ENCODE measurements at places on chromosomes 5 and 9. TPM values are rescaled to one million over a fixed set of nuclear protein-coding genes. Genes with fewer than 3 reads are reported as not detected.

GRCh38 chr9:121658166-121658565 lies 6.7 kb downstream of the DAB2IP start:
- no peak for DNase-seq

GRCh38 chr5:172837640-172838039 lies 3.6 kb downstream of the ERGIC1 start:
- DNase-seq, result peak; percentile 63

DNA sequence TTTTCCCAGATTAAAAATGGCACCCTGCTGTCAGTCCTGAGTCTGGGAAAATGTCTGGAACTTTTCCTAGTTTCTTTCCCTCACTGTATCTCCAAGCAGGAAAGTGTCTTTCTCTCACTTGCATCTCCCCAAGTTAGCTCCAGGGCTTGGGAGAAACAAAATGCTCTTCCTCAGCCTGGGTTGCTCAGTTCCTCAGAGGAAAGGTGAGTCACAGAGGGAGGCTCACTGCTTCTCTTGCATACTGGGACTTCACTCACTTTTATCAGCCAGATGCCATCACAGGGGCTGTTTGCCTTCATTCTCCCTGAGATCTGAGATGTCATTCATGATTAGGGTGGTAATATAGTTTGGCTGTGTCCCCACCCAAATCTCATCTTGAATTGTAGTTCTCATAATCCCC lies 519.9 kb downstream of the SEMA5A start:
- DNase-seq, result no peak

- DNase-seq, result no peak
Measured at GRCh38 chr5:175617447-175617846, 40.4 kb upstream of the HRH2 start.

DNA sequence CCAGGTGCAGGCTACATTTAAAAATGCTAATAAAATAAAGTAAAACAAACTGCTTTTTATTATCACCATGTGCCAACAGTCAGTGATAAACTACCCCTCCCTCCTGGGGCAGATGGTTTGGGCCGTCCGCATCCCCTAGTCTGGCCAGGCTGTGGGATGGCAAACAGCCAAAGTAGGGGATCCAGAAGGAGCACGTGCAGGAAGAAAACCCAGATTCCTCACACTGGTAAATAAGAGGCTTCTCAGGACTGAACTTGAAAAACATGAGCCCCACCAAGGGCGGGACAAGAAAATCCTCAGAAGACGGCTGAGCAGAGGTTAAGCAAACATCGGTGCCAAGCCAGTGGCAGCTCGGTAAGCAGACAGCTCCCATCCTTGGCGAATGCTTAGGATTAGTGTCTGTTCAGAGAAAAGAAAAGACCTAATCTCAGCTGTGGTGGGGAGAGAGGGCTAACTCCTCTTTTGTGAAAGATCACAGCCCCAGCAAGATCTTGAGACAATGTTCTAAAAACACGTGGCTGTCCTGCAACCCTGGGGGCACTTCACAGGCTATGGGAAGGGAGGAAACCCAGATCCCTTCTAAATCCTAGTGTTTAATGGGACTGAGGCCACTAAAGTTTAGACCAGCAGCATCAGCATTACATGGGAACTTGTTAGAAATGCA lies 46.5 kb upstream of the GDNF start:
- no peak for DNase-seq

- DNase-seq, result no peak
Measured at GRCh38 chr5:145479271-145479670, 355.9 kb downstream of the PRELID2 start.

The BRINP1 gene
- not detected for total RNA-seq

- no peak for DNase-seq
Measured at GRCh38 chr5:3278643-3279042, 317.0 kb upstream of the IRX1 start.

The GPSM1 gene
- total RNA-seq, result 5.0 TPM

The PCDHGB4 gene
- 0.11 TPM for total RNA-seq

The PCDHB7 gene
- total RNA-seq, result not detected

DNA sequence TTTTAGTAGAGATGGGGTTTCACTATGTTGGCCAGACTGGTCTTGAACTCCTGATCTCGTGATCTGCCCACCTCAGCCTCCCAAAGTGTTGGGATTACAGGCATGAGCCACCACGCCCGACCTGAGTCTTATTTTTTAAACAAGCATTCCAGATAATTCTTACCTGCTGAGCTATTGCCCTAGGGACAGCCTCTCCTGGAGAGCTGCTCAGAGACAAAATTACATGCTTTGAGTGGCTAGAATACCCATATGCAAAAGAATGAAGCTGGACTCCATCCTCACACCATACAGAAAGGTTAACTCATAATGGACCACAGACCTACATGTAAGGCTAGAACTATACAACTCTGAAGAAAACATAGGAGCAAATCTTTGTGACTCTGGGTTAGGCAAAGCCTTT lies 41.6 kb downstream of the GTF3C4 start:
- no peak for DNase-seq

- DNase-seq, result no peak
Measured at GRCh38 chr9:77251050-77251449, 73.7 kb downstream of the VPS13A start.

DNA sequence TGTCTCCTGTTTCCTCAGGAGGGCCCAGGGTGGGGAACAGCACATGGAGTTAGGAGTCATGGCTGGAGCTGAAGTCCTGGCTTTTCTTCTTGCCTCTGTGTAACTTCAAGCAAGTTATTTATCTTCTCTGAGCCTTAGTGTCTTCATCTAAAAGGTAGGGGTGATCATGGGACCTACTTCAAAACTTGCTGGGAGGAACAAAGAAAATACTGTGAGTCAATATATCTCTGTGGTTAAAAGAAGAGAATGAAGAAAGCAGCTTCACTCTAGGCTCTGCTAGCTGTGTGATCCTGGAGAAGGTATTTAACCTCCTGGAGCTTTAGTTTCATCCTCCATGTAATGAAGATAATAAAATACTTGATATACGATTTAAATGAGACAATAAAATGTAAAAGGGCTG lies 26.5 kb downstream of the AFAP1L1 start:
- no peak for DNase-seq

The LCN2 gene
- not detected for total RNA-seq

The TLX3 gene
- total RNA-seq, result not detected

The PHF24 gene
- not detected for total RNA-seq

The SKP2 gene
- 49.2 TPM for total RNA-seq

GRCh38 chr9:4489919-4490704 lies at the start of gene SLC1A1:
TSS of gene SLC1A1 (plus strand) at chr9:4490468. CDS start at chr9:4490680, 212 bp downstream.
- DNase-seq, result peak; percentile 53

The ADAMTS19 gene
- not detected for total RNA-seq

DNA sequence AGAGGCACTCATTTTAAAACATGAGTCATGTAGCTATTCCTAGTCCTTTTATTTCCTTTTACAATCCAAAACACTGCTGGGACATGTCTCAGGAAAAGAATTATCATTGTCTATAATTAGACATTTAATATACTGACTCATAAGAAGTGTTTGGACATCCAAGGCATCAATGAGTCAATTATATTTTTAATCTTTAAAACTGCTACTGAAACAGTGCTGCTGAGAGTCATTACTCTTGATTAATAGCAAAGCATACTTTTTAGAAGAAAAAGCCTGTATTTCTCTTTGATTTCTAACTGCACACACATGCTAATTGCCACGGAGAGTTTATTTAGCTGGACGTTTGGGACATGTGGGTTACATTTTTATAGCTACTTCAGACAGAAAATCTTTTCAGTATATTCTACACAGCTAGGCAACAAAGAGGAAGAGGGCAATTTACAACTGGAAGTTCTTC lies 1249.0 kb upstream of the CDH18 start:
- DNase-seq, result no peak

GRCh38 chr9:36063804-36064447 lies 27.2 kb downstream of the RECK start:
- no peak for DNase-seq

The FOXE1 gene
- not detected for total RNA-seq

The NR4A3 gene
- 1.2 TPM for total RNA-seq

The PROB1 gene
- 4.1 TPM for total RNA-seq

- no peak for DNase-seq
Measured at GRCh38 chr5:145991044-145991575, 54.7 kb downstream of the SH3RF2 start.

DNA sequence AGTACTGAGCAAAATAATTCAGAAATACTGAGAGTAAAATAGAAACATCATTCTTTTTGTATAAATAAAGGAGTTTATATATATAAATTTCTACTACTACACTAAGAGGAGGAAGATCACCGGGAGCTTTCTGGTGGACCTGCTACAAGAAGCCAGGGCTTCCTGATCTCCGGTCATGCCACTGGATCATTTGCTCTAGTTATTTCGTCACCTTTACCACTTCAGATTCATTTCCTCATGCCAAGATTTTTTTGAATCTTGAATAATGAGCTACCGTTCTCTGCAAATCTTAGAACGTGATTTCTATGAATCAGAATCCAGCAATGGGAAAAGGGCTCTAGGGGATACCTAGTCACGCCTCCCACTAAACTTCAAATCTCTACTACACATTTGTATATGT lies 51.9 kb upstream of the TBC1D9B start:
- DNase-seq, result no peak

- peak; percentile 15 for DNase-seq
Measured at GRCh38 chr5:179269781-179270543, 75.3 kb downstream of the ADAMTS2 start.

DNA sequence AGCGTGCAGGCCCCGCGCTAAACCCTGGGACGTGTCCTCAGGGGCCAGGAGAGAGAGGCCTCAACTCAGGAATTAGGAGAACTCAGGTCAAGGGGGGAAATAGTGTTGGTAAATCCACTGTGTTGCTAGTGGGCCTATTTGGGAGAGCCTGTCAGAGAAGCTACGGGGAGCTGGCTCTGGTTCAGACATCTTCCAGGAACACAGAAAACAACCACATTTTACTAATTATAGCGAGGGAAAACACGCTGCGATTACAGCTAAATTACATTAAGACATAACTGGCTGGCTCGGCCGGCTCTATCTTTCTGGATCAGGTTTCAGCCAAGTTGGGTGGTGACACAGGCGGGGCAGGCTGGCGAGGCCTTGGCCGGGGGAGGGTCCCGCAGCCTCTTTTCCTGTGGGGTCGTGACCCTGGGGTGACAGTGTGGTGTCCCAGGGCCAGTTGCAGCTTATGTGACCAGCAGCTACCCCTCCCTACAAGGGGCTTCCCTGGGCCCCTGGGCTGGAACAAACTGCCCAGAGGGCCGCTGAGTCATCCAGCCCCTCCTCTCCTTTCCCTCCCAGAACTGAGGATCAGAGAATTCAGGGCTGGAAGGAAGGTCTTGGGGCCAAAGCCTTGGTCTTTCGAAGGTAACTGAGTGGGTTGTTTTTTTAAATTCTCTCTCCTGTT lies 75.1 kb downstream of the FGF18 start:
- DNase-seq, result no peak

The FAXDC2 gene
- total RNA-seq, result not detected

GRCh38 chr9:95137587-95138145 lies 179.8 kb downstream of the FANCC start:
- no peak for DNase-seq

DNA sequence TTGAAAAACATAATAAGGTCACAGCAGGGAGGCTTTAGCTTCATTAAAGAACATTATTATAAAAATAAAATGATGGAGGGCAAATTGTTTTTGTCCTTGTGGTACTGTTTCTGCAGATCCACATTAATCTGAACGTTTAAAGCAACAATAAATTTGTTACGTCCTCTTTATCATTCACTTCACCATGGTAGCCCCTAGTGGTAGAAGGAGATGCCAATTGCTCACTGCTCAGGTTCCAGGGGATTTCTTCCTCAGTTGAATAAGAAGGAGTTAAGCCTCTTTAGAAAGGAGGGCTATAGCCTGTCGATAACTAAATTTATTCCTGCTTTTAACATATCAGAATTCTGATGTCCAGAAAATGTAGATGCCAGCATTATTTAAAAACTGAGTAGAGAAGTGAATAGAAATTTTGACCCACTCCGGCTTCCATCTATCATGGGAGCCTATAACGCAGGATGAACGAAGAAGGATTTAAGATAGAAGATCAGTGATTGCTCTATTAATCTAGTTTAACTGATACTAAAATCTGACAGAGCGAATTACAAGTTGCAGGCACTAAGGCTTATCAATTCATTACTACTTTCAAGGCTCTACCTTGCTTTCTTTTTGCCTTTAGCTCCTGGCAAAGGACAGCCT lies 692.3 kb downstream of the PTPRD start:
- no peak for DNase-seq

GRCh38 chr9:94960964-94961363 lies 234.5 kb downstream of the AOPEP start:
- no peak for DNase-seq

GRCh38 chr9:112527959-112528358 lies 41.3 kb downstream of the KIAA1958 start:
- DNase-seq, result no peak

GRCh38 chr9:121935739-121936138 lies 157.4 kb downstream of the TTLL11 start:
- DNase-seq, result no peak

DNA sequence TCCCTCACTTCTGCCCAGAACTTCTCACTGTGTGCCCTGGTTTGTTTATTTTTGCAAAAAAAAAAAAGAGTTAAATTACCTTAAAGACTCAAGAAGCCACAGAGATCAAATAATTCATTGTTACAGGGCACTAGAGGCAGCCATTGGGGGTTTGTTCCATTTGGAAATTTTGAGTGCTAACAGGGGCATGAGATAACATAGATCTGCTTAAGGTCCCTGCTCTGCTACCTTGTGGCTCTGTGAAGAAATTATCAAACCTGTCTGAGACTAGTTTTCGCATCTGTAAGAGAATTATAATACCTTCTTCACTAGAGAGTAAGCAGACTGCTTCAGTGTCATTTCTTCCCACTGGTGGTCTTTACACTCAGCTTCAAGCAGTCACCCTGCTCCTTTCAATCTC lies 394 bp downstream of the TLR4 start:
- no peak for DNase-seq

The IFNE gene
- 0.61 TPM for total RNA-seq

The PCDHGB2 gene
- 0.88 TPM for total RNA-seq

DNA sequence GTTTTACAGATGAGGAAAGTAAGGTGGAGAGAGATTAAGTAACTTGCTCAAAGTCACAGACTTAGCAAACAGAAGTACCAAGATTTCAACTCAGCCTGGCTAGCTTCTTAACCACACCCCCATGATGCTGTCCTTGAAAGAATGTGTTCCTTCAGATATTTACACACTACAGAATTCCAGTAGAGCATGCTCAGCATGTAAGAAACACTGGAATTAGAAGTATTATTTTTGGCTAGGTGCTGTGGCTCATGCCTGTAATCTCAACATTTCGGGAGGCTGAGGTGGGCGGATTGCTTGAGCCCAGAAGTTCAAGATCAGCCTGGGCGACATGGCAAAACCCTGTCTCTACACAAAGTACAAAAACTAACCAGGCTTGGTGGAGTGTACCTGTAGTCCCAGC lies 142.4 kb downstream of the EDIL3 start:
- no peak for DNase-seq

The CSF1R gene
- 3.6 TPM for total RNA-seq

- DNase-seq, result no peak
Measured at GRCh38 chr5:172442592-172442991, 11.7 kb downstream of the SH3PXD2B start.

GRCh38 chr9:121671612-121672155 lies 20.2 kb downstream of the DAB2IP start:
- DNase-seq, result no peak

- no peak for DNase-seq
Measured at GRCh38 chr9:79046401-79046800, 525.4 kb upstream of the TLE4 start.
